ENCODE measurements at places on chromosomes 6 and 20.

- DNase-seq = peak; percentile 80
Observed at GRCh38 chr6:84762220-84763002, 2.0 kb downstream of the TBX18 start.

GRCh38 chr20:4041748-4042411 lies 26.5 kb upstream of the RNF24 start:
- peak; percentile 62 for DNase-seq

DNA sequence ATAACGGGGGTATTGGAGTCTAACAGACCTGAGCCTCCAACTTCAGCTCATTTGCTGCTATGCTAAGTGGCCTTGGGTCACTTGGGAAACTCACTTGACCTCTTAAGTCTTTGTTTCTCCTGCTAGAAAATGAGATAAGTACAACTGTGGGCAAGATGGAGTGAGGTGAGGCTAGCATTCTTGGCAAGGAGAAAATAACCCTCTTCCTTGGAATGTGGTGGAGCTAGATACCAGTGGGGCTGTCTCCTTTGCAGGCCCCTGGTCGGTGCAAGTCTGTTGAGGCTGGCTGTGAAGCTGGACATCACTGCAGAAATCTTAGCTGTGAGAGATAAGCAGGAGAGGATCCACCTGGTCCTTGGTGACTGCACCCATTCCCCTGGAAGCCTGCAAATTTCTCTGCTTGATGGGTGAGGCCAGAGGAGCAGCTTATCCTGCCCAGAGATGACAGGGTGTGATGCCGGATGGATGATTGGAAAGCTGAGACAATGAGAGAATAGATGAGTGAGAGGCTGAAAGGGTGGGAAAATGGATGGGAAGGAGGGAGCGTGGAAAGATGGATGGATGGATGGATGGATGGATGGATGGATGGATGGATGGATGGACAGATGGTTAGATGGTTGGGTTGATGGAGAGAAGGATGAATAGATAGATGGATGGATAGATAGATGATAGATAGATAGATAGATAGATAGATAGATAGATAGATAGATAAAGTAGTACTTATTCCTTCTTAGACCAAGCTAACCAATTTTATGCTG lies 4.4 kb downstream of the BPIFA1 start:
- DNase-seq = no peak

GRCh38 chr6:16725145-16725864 lies 36.0 kb downstream of the ATXN1 start:
- DNase-seq = no peak

DNA sequence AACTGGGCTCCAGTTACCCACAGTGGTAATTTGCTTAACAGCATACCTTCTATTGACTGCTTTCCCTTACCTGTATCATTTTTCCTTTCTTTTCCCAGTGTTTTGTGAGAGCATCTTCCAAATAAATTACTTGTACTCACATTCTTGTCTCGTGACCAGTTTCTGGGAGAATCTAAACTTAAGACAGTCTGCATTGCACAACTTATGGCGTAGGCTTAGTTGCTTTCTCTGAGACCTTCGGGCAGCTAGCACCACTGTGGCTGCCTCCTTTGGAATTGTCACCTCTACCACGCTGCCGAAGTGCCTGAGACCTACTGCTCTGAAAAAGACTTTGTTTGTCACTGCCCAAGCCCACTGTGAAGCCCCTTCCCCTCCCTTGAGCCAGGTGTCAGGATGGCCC lies 188.1 kb upstream of the BMP2 start:
- DNase-seq = no peak

GRCh38 chr6:138073264-138073663 lies 34.0 kb downstream of the PERP start:
- no peak for DNase-seq

DNA sequence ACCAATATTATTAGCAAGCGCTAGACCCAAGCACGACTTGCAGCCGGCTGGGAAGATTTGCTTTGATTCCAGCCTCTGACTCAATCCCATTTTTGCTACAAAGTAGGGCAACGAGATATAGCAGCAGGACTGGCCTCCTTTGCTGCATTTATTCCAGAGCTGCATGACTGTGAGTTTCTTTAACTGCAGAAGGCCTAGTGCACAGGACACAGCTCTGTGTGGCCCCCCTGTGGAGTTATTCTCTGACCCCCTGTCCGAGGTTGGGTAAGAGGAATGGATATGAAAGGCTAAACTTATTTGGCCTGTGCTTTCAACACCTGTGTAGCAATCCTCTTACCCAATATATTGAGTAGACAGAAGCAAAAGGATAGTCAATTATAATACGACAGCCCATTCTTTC lies 133.3 kb upstream of the SPTLC3 start:
- DNase-seq = no peak

GRCh38 chr20:16005021-16005914 lies 568.0 kb downstream of the KIF16B start:
- no peak for DNase-seq

GRCh38 chr20:20666359-20666758 lies 46.1 kb downstream of the RALGAPA2 start:
- DNase-seq = no peak

DNA sequence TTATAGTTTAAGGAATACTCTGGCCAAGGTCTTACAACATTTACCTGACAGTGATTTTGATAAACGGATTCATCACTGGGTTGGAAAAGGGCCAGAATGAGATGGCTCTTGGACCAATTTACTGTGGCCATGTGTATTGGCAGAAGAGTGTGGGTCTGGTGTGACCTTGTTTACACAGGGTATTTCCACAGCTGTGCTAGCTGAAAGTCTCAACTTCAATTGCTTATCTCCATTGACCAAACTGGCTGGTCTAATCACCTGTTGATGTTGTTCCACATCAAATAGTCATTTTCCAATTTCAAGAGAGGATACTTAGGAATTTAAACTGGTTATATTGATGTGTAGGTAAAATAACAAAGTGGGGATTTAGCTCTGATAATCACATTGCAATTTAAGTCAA lies 501.6 kb upstream of the MAP3K7 start:
- no peak for DNase-seq

DNA sequence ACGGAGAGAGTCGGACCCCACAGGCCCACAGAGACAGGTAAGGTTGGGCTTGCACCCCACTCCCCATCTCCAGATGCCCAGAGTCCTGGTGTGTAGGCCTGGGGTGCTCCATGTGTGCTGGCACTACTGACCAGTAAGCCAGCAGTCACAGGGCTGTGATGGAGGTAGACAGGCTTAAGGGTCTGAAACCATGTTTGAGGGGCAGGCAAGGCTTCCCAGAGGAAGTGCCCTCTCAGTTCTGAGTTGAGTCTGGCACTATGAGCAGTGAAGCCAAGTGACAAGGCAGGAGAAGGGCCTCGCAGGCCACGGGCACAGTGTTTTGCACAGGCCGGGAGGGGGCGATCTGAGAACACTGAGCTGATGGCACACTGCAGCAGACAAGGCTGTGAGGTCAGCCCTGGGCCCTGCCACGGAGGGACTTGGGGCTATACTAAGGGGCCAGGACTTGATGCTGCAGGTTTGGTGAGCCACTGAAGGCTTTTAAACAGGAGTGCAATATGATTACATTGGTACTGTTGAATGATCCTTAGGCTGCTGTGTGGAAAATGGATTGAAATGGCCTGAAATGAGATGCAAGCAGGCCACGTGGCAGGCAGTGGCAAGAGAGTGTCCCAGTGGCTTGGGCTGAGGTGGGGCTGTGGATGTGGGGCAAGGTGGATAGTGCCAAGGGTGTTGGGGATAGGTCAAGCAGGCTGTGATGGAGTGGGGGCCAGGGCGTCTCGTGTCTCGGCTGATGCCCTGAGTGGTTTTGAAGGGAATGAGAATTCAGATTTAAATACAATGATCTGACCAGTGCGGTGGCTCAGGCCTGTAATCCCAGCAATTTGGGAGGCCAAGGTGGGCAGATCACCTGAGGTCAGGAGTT lies 20.3 kb downstream of the TTBK1 start:
- peak; percentile 77 for DNase-seq

- peak; percentile 83 for DNase-seq
Observed at GRCh38 chr6:42820512-42821340, 38.9 kb downstream of the BICRAL start.

GRCh38 chr6:89675949-89676748 lies 37.6 kb upstream of the LYRM2 start:
- no peak for DNase-seq

DNA sequence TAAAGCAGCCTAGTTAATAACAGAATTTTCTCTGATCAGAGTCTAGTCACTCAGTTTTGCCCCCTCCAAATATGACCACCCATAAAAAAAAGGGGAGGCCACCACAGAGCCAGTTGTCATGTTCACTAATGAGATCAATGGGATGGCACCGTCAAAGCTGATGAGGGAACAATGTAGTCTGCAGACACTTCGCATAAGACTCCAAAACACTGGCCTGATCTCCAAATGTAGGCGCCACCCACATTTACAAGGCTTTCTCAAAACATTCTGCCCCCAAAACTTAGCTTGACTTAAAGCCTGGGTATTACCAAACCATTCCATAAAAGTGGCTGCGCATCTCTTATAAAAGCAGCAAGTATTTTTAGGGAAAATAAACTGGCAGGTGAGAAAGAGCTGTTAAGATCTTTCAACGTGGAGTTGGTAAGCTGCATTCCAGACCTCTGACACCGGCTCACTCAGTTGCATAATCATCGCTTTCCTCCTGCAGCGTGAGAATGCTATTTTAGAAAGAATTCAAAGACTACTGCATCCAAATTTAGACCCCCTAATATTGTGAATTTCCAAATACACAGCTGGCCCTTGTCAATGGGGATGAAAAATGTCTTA lies 59.3 kb downstream of the TBC1D7 start:
- DNase-seq = no peak
